ENCODE measurements at places on chromosomes 2 and 18.

DNA sequence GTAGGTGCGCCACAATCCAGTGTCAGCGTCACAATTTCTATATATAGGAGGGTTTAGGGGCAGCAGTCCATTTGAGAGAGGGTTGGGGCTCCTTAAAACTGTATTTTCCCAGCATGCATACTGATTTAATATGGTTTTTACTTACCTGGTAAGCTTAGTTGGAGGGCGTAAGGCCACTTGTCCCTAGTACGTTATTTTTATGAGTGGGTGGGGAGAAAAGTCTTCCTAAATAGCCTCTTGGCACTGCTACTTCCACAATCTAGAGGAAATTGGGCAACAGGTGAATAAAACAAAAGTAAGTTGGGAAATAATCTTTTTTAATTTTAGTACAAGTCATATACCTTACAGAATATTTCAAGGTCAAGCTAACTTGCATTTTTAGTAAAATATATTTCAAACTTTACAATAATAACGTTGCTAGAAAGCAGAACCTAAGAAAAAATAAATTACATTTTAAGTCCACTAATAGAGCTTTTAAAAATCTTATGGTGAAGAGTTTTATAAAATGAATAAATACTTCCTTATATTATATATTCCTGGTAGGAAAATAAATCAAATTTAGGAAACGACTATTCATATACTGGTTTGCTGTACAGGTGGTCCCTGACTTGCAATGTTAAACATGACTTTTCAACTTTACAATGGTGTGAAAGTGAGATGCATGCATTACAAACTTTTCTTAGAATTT, 20.9 kb downstream of the DHRS9 start:
- no peak overlapping the region for H3K27ac ChIP-seq
- H3K4me1 ChIP-seq: peaks cover 2% of the 10 kb centered on the region
- H3K27me3 ChIP-seq: no peaks in the 10 kb centered on the region

- no peak overlapping the region for H3K4me3 ChIP-seq
- DNase-seq: no peak
- H3K27ac ChIP-seq: no peak overlapping the region
Observed at GRCh38 chr2:238963161-238963970, 115.5 kb downstream of the TWIST2 start.

GRCh38 chr2:98459496-98460175, 15.0 kb downstream of the INPP4A start:
- H3K4me3 ChIP-seq: peak overlapping the region; percentile 72
- no peaks in the 10 kb centered on the region for H3K27me3 ChIP-seq
- DNase-seq: no peak
- peaks cover 25% of the 10 kb centered on the region for H3K36me3 ChIP-seq
- peaks cover 90% of the 10 kb centered on the region for H3K4me1 ChIP-seq

GRCh38 chr2:104733226-104733943, 120.5 kb upstream of the POU3F3 start:
- H3K4me1 ChIP-seq: peaks cover 5% of the 10 kb centered on the region
- no peaks in the 10 kb centered on the region for H3K36me3 ChIP-seq
- H3K27ac ChIP-seq: no peak overlapping the region
- DNase-seq: no peak

GRCh38 chr2:170716851-170717598, 1.9 kb downstream of the SP5 start:
- peaks cover 6% of the 10 kb centered on the region for H3K36me3 ChIP-seq
- peak; percentile 12 for DNase-seq
- H3K27ac ChIP-seq: no peak overlapping the region
- no peak overlapping the region for H3K4me3 ChIP-seq

DNA sequence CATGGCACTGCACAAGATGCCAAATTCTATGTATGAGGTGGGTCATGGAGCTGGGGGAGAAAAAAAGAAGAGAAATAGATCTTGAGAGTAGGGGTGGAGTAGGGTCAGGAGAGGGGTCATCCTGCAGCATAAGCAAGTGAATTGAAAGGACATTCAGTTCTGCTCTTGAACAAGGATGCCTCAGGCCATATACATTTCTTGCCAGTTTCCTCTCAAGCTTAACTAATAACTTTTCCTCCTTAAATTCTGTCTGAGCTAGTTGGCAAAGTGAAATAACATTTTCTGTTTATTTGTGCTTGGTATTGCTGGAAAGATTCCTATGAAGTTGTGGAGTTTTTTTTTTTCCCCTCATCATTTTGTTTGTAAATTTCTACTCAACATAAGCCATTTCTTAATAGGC, 99.0 kb upstream of the LTBP1 start:
- H3K36me3 ChIP-seq: no peaks in the 10 kb centered on the region
- no peak overlapping the region for H3K4me3 ChIP-seq
- H3K27ac ChIP-seq: no peak overlapping the region
- no peak for DNase-seq

DNA sequence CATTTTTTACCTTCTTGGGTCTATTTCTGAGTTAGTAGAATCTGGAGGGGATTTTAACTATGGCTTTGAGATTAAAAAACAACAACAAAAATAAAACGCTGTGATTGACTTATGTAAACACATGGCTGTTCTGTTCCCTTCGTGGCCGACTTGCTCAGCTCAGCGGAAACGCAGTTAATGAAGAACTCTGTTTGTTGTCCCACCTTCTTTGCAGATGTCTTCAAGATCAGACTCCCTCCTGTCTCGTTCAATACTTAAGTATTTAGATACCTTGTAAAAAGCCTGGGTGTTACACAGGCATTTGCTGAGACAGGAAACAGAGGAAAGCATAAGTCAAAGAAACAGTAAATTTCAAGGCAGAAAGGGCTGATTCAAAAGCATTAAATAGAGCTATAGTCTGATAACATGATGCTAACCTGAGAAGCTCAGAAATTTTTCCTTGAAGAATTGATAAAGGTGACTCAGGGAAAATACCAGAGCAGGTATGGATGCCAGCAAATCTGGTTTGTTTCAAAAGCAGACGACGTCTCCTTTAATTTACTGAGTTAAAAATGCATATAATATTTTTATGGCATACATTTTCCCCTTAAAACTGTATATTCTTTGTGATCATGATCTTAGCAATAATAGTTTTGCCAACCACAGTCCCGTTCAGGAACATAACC, 21.7 kb upstream of the POLI start:
- no peak overlapping the region for H3K4me3 ChIP-seq
- H3K4me1 ChIP-seq: peaks cover 25% of the 10 kb centered on the region
- H3K27me3 ChIP-seq: no peaks in the 10 kb centered on the region

DNA sequence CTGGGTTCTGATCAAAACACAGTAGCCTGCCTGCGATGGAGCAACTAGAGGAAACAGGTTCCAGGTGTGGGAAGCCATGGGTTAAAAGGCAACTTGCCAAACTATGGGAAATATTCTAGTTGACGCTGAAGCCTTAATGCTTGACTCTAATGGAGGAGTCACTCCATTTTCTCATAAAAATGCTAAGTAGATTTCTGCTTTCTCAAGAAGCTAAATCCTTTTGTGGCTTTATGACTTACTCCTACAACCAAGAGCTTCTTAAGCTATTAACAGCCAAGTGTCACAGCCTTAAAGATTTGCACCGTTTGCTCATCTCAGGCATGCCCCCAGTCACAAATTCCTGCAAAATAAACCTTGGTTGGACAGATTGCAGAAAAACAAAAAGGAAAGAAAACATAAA, 25.2 kb downstream of the ANKRD44 start:
- H3K4me1 ChIP-seq: peaks cover 87% of the 10 kb centered on the region
- H3K36me3 ChIP-seq: peaks cover 26% of the 10 kb centered on the region
- H3K4me3 ChIP-seq: peak overlapping the region; percentile 17
- H3K27ac ChIP-seq: peak overlapping the region; percentile 42

GRCh38 chr18:55083461-55083860, 124.2 kb upstream of the CCDC68 start:
- no peaks in the 10 kb centered on the region for H3K27me3 ChIP-seq
- DNase-seq: no peak
- no peaks in the 10 kb centered on the region for H3K36me3 ChIP-seq
- H3K4me3 ChIP-seq: no peak overlapping the region

DNA sequence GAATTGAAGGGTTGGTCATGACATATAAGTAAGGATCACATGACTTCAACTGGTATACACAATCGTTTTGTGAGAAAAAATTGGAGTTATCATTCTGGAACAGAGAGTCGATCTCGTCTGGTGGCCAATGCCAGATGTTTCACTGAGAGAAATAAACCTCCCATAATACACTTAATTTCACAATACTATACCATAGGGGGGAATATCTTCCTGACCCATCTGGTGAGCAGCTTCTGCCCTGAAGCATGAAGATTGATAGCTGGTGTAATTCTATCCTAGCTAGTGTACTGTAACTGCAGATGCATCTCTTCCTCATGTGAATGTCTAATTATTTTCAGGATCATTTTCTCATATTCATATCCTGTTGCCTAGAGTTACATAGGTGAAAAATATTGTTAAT, 15.7 kb upstream of the CDH7 start:
- H3K27ac ChIP-seq: no peak overlapping the region
- H3K4me1 ChIP-seq: no peaks in the 10 kb centered on the region
- DNase-seq: no peak
- no peak overlapping the region for H3K4me3 ChIP-seq

DNA sequence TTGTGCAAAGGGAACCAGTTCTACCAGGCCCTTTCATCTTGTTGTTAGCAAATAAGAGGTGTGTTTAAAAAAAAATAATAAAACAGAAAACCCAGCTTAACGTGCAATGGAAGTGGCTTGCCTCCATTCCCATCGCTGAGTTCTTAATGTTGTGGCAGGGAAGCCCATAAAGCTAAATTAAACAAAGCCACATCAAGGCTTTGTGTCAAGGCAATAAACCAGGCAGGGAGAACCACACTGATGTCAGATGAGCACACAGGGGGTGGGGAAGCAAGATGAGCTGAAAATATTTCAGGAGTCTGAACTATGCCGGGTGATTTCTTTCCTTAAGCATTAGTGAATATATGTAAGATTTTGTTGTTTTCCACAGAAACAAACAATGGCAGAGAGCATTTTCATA, 73.5 kb downstream of the PHLPP1 start:
- peaks cover 5% of the 10 kb centered on the region for H3K27me3 ChIP-seq
- no peak for DNase-seq
- no peak overlapping the region for H3K27ac ChIP-seq
- H3K4me1 ChIP-seq: peaks cover 36% of the 10 kb centered on the region

GRCh38 chr2:26649992-26650712, 9.0 kb upstream of the CIB4 start:
- no peak overlapping the region for H3K27ac ChIP-seq
- no peak for DNase-seq
- H3K36me3 ChIP-seq: no peaks in the 10 kb centered on the region
- H3K27me3 ChIP-seq: peaks cover 11% of the 10 kb centered on the region
- no peak overlapping the region for H3K4me3 ChIP-seq

- H3K4me1 ChIP-seq: peaks cover 51% of the 10 kb centered on the region
- peaks cover 27% of the 10 kb centered on the region for H3K36me3 ChIP-seq
- H3K27me3 ChIP-seq: no peaks in the 10 kb centered on the region
- H3K27ac ChIP-seq: peak overlapping the region; percentile 61
Observed at GRCh38 chr18:63192885-63193349, 126.7 kb downstream of the BCL2 start.

DNA sequence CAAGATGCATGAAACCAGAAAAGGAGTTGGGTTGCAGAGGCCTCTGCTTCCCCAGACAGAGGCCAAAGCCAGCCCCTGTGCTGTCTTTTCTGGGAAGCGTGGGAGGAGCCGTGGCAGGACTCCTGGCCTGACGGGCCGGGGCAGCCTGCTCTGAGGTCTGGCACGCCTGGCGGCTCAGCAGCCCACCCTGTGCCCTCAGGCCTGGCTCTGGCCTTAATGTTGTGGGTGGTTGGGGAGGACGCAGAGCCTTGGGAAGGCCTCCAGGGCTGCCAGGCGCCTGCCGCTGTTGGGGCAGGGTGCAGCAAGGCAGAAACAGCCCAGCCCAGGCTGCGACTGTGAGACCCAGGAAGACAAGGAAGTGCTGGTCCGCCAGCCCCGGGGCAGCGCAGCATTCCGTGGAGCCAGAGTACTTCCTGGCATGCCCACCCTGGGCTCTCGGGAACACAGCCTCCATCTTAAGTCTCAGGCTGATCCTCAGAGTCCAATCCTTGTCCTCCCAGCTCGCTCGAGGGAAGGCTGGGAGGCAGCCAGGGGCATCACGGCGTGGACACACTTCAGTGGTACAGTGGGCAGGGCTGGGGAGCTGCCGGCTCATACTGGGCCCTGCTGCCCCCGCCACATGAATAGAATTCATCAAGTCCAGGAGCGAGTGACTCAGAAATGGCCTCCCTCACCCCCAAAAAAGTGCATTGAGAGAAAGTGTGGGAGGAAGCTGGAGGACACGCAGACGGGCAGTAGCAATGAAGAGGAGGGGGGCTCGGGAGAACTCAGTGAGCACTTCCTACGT, 72.6 kb downstream of the EMX1 start:
- no peaks in the 10 kb centered on the region for H3K36me3 ChIP-seq
- no peaks in the 10 kb centered on the region for H3K4me1 ChIP-seq
- no peak for DNase-seq
- H3K27me3 ChIP-seq: no peaks in the 10 kb centered on the region

- H3K4me1 ChIP-seq: no peaks in the 10 kb centered on the region
- no peak overlapping the region for H3K27ac ChIP-seq
- no peaks in the 10 kb centered on the region for H3K27me3 ChIP-seq
- no peak for DNase-seq
Observed at GRCh38 chr2:140842110-140842509, 1288.7 kb downstream of the LRP1B start.

- no peak for DNase-seq
- no peaks in the 10 kb centered on the region for H3K36me3 ChIP-seq
- peaks cover 6% of the 10 kb centered on the region for H3K27me3 ChIP-seq
- H3K27ac ChIP-seq: no peak overlapping the region
Observed at GRCh38 chr2:109516445-109517117, 97.2 kb downstream of the SEPTIN10 start.

DNA sequence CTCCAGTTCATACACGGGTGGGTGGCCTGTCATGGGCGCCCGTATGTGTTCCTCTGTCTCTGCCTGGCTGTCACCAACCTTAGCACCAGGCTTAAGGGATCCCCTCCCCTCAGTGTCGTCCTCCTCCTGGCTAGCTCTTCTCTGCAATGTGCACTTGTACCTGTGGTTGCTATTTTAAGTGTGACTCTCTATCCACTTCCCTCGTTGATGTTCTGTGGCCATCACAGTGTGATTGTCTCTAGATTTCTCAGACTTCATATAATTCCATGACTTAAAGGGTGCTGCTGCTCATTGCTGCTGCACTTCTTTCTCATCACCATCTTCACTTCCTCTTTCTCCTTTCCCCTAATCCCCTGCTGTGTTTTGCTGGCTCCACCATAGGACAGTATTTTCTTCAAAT, 143.4 kb downstream of the EML6 start:
- H3K27me3 ChIP-seq: no peaks in the 10 kb centered on the region
- H3K27ac ChIP-seq: no peak overlapping the region
- peaks cover 13% of the 10 kb centered on the region for H3K4me1 ChIP-seq
- H3K36me3 ChIP-seq: no peaks in the 10 kb centered on the region

GRCh38 chr2:28391564-28392296, 928 bp upstream of the FOSL2 start:
- DNase-seq: peak; percentile 52
- peaks cover 12% of the 10 kb centered on the region for H3K36me3 ChIP-seq
- H3K4me1 ChIP-seq: peaks cover 29% of the 10 kb centered on the region
- H3K27me3 ChIP-seq: no peaks in the 10 kb centered on the region
